ENCODE measurements at places on chromosomes 7 and 10. TPM values are rescaled to one million over a fixed set of nuclear protein-coding genes. Genes with fewer than 3 reads are reported as not detected.

The PLOD3 gene
- 82.1 TPM for total RNA-seq

The FHIP2A gene
- total RNA-seq = 30.2 TPM

The SYNPO2L gene
- 5.9 TPM for total RNA-seq

The LOXL4 gene
- total RNA-seq = 6.2 TPM

The CDH23 gene
- total RNA-seq = 10.9 TPM

The DMTF1 gene
- 82.8 TPM for total RNA-seq

The ELMO1 gene
- total RNA-seq = 53.8 TPM

The RBM20 gene
- 0.41 TPM for total RNA-seq

The CTAGE8 gene
- total RNA-seq = 4.9 TPM

The ZMIZ2 gene
- 95.4 TPM for total RNA-seq

The CLRN3 gene
- total RNA-seq = not detected

The IMMP2L gene
- 22.0 TPM for total RNA-seq

The RPEL1 gene
- total RNA-seq = not detected

The CCL26 gene
- total RNA-seq = 1.2 TPM

The ACSL5 gene
- total RNA-seq = 79.1 TPM

The SHH gene
- total RNA-seq = 10.1 TPM

The KIAA1549 gene
- 5.7 TPM for total RNA-seq

The GPR37 gene
- 0.96 TPM for total RNA-seq

The TAS2R3 gene
- 1.6 TPM for total RNA-seq

The MBL2 gene
- not detected for total RNA-seq

The SHOC2 gene
- total RNA-seq = 58.4 TPM

The UBE3C gene
- total RNA-seq = 56.9 TPM

The MSRB2 gene
- total RNA-seq = 27.1 TPM

The FBXL13 gene
- total RNA-seq = 3.0 TPM

The FRAT1 gene
- total RNA-seq = 10.4 TPM

The PNLIP gene
- not detected for total RNA-seq

The FKBP14 gene
- 11.5 TPM for total RNA-seq

The ANLN gene
- total RNA-seq = 3.3 TPM

The EVX1 gene
- total RNA-seq = not detected

The IFIT3 gene
- total RNA-seq = 78.0 TPM

The LIPN gene
- 1.0 TPM for total RNA-seq

The GIMAP4 gene
- 83.3 TPM for total RNA-seq

The SLC26A3 gene
- not detected for total RNA-seq

The FAM25A gene
- not detected for total RNA-seq

The KCNIP2 gene
- total RNA-seq = 3.0 TPM

The HABP2 gene
- total RNA-seq = 3.6 TPM

The ASB10 gene
- not detected for total RNA-seq

The CASTOR2 gene
- total RNA-seq = 11.9 TPM

The ZNF117 gene
- total RNA-seq = 18.7 TPM

The CCT6A gene
- 76.2 TPM for total RNA-seq

The SEMA3A gene
- 12.0 TPM for total RNA-seq

The GRID2IP gene
- total RNA-seq = 0.46 TPM

The OR6V1 gene
- not detected for total RNA-seq

The ZNF853 gene
- total RNA-seq = 5.2 TPM

The FRMPD2 gene
- not detected for total RNA-seq

The NRP1 gene
- total RNA-seq = 139 TPM

The SRGN gene
- 225 TPM for total RNA-seq

The PTPRZ1 gene
- total RNA-seq = 3.6 TPM

The XPNPEP1 gene
- total RNA-seq = 45.2 TPM

The SYCE1 gene
- 0.87 TPM for total RNA-seq

The BTRC gene
- 18.2 TPM for total RNA-seq

The OR2A1 gene
- not detected for total RNA-seq

The NPFFR1 gene
- total RNA-seq = 1.1 TPM

The KCND2 gene
- total RNA-seq = 0.61 TPM

The INA gene
- not detected for total RNA-seq

All from upper lobe of right lung (tissue), 1 donor.